Kidney glomerular epithelial cell (primary cell): ENCODE measurements at places on chromosomes 5 and 9.
A peak's percentile ranks its signal among the peaks of the same experiment; 100 is the strongest.

DNA sequence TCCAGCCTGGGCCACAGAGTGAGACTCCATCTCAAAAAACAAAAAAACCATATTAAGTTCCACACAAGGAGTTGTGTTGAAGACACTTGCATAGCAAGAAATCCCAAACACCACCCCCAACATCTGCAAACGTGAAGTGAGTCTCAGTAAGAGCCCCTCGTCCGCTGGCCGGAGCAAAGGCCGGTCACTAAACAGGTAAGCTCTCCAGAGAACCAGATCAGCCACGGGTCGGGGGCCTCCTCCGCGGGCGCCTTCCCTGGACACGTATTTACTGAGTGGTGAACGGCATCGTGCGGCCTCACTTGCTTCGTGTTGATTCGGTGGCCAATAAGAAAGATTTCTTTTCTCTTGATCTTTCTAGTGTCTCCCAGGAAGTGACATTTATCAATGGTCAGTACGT lies 93.6 kb downstream of the MRPL36 start:
- DNase-seq = no peak

GRCh38 chr9:115415450-115415849 lies 297.5 kb upstream of the TNC start:
- DNase-seq = no peak

- DNase-seq = no peak
Measured at GRCh38 chr9:94591876-94592275, 1.7 kb downstream of the FBP2 start.

DNA sequence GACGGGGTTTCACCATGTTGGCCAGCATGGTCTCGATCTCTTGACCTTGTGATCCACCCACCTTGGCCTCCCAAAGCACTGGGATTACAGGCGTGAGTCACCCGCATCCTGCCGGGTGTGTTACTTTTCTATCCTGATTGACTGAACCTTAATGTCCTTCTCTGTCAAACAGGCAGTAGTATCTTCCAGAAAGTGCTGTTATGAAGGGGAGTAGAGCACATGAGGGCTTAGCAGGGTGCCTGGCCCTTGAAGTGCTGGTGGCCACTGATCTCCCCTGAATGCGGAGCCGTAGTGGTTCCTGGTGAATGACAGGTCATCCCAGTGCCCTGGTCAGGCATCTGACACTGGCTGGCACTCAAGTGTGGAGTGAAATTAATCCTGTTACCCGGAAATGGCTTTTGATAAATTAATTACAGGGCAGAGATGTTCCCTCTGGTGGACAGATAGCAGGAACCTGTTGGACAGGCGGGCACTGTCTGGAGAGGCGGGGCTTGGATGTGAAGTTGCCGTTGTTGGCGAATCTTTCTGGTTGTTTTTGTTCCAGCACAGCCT lies 28.4 kb downstream of the PRRC2B start:
- peak; percentile 50 for DNase-seq

GRCh38 chr9:31032206-31032605 lies 1352.2 kb upstream of the ACO1 start:
- DNase-seq = no peak

DNA sequence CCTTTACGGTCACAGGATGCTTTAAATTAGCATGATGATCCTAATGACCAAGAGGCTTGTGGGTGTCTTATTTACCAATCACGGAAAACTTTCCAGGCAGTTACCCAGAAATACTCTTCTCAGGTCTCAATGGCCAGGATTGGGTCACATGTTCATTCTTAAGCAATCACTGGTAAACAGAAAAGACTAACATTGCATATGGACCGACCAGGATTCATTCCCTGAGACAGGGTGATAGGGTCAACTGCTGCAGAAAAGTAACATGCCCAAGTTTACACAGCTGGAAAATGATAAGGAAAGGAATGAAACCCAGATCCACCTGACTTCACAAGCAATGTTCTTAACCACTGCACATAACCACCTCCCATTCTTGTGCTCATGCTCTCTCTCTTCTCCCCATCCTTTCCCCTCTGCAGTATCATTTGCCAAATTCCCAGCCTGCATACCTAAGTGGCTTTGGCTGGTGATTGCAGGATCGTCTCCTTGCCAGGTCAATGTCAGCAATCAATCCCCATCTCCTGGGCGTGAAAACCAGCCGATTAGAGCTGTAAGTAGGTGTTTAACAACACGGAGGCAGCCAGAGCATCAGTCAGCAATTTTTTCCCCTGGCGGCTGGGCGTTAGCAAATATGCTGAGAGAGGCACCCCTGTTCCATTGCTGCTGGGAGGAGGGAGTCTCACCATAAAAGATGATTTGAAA lies 219.4 kb downstream of the NMUR2 start:
- DNase-seq = no peak

- DNase-seq = no peak
Measured at GRCh38 chr5:150791536-150791935, 13.0 kb downstream of the SMIM3 start.

DNA sequence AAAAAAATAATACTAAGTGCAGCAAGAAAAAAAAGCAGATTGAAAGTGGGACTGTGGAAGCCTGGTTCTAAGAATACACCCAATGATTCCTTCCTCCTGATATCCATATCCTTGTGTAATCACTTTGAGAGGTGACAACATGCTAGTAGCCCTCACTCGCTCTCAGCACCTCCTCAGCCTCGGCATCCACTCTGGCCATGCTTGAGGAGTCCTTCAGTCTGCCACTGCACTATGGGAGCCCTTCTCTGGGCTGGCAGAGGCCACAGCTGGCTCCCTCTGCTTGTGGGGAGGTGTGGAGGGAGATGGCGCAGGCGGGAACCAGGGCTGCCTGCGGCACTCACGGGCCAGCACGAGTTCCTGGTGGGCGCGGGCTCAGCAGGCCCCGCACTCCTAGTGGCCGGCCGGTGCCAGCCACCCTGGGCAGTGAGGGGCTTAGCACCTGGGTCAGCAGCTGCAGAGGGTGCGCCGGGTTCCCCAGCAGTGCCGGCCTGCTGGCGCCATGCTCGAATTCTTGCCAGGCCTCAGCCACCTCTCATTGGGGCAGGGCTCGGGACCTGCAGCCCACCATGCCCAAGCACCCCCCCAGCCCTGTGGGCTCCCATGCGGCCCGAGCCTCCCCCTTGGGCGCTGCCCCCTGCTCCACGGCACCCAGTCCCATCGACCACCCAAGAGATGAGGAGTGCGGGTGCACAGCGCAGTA lies 24.5 kb upstream of the SELENOP start:
- DNase-seq = no peak

DNA sequence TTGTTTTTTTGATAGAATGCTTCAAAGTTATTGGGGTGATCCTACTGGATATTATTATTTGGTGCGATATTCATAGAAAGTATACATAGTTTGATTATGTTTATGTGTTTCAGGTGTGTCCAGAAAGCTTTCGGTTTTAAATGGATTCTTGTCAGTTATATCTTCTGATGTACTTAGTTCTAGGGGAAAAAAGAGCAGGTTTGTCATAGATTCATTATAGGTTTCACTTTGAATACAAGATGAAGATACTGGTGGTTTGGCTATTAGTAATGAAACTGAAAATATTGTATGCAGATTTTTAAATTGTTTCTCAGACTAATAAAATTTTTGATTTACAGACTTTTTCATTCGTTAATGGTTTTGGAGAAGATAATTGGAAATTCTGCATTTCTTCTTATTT lies 98.9 kb downstream of the MAN2A1 start:
- DNase-seq = no peak

DNA sequence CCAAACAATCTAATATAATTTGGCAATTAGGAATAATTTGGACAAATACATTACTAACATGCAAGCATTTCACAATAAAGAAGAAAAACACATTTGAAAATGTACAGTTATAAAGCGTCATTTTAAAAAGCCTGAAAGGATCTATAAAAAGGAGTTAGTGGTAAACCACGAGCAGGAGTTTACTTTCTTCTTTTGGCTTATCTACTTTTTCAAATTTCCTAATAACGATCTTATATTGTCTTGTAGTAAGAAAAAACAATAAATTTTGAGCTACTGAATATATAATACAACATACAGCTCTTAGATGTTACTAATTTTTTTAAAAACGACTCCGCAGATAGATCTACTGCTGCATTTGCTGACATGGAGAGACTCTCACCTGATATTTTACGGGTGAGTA lies 79.9 kb downstream of the SMIM23 start:
- no peak for DNase-seq

GRCh38 chr5:155919725-155920124 lies 407.2 kb upstream of the SGCD start:
- no peak for DNase-seq

DNA sequence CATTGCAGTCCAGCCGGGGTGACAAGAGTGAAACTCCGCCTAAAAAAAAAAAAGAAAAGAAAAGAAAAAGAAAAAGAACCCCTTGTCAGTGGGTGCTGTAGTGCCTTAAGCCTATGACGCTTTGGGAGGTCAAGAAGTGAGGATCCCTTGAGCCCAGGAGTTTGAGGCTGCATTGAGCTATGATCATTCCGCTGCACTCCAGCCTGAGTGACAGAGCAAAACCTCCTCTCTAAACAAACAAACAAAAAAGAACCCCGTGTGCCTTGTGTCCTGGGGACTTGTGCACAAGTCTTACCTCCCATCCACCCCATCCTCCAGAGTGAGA lies 33.5 kb upstream of the STXBP1 start:
- DNase-seq = no peak
